NCI-H2107 (cell line): ENCODE measurements at places on chromosomes 5 and 9.

DNA sequence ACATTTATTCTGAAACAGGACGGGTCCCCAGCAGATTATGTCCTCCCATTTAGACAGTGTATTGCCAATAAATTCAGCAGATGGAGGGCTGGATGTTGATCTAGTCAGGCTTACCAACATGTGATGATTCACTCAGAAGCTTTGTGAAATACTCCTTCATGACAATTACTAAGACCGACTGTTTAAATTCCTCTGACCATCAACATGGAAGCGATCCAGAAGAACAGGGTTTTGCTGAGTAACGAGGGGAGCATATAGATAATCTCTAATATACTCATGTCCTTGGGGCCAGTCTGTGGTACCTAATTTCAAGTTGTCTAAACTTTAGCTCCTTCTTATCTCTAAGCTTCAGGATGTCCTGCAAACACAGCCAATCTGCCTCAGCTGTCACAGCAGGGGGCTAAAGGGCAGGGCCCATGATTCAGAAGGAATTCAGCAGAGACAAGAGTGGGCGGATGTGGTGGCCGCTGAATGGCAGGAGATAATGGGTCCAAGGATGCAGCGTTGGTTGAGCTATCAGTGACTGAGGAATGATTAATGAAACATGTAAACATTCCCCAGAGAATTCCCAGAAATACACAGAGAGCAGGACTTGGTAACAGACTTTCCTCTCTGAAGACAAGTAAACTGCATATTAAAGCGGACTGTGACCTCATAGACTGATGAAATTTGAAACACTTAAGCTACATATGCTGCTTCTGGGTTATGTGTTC, 109.4 kb downstream of the ANKRD55 start:
- DNase-seq: no peak

DNA sequence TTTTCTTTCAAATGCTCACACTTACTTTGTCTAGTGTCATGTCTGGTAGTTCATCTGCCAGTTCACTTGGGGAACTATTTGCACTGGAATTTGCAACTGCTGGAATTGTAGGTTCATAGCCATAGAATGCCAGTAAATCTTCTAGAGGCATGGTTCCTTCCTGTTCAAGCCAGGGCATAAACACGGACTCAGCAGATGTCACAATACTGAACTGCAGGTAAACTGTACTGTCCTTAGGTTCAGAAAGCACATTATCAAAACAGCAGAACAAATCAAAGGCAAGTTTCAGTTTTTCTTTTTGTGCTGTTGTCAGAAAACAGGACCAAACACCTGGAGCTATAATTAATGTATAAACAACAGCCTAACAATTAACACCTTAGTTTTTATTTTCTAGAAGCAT, 13.1 kb downstream of the MIER3 start:
- no peak for DNase-seq

- DNase-seq: no peak
Observed at GRCh38 chr5:94423411-94423810, 195.0 kb downstream of the KIAA0825 start.

- DNase-seq: no peak
Observed at GRCh38 chr5:163366757-163367156, 70.6 kb upstream of the CCNG1 start.

DNA sequence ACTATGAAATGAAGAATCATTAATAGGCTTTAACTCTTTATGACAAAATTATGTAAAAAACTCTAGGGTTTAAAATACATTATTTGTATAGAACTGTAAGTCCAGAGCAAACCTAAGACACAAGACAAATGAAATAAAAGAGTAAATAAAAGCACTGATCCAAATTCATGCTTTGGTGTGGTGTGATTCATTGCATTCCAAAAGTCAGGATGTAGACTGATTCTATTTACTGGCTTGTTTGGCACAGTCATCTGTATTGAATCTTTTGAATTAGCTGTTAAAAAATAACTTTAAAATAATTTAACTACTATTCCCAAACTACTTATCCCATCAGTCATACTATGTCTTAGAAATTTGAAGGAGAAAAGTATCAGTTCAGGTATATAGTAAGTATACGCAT, 31.1 kb downstream of the IL4 start:
- DNase-seq: no peak

GRCh38 chr5:17737092-17737491, 102.8 kb downstream of the TAF11L14 start:
- DNase-seq: no peak

GRCh38 chr5:134957920-134958608, 9.6 kb upstream of the CATSPER3 start:
- no peak for DNase-seq

DNA sequence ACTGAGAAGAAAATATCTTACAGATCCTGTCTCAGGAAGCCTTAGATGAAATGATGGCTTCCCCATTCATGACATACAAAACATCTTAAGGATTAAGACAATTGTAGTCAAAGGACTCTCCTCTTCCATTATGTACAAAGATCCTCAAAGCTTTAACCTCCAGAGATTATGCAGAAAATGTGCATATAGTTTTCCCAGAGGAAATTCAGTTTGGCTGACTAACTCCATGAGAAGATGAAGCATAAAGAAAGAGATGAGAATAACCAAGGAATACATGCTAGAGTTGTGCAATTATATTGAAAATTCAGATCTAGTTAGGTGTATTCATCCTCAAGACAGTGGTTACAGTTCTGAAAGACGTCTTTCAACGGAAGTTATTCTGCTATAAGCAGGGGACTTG, 18.6 kb upstream of the NDUFS4 start:
- DNase-seq: no peak

DNA sequence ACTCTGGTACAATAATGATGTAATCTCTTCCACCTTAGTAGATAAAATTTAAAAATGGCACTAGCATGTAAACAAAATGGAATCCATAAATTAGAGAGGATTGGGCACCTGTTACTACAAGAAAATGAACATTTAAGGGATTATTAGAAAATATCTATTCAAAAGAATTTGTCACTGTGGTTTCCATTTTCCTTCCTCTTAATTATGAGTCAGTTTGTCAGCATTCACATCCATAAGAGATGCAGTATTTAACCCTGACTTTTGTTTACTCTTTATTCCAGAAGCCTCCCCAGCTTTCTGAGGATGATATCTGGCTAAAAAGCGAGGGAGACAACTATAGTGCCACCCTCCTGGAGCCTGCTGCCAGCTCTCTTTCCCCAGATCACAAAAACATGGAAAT, 72.1 kb downstream of the C9orf152 start:
- DNase-seq: no peak

DNA sequence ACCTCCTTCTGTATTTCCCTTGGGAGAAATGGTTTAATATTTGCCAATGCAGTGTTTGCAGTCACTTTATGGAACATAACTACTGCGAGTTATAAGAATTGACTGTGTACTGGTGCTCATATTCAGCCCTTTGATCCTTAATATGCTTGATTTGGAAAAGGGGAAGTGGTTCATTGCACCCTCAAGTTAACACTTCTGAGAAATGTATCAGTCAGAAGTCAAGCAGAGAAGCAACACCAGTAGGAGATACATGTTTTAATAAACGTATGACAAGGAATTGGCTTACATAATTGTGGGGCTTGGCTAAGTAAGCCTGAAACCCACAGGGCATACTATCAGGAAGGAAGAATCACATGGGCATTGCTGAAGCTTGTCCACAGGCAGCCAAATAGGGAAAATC, 131.0 kb upstream of the SPRY4 start:
- no peak for DNase-seq

DNA sequence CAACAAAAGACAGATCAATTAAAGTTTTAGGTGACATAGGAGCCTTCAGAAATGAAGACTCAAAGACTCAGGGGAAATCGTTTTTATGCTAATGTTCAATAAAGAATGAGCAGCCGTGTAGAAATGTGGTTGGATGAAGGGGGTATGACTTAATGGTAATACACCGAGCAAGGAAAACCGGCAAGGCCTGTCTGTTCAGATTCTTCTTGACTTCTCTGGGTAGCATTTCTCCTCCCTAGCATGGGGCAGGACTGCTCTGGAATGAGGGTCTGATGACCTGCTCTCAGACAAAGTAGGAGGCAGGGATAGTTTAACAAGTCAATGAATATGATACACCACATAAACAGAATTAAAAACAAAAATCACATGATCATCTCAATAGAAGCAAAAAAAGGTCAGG, 487.4 kb downstream of the ZNF608 start:
- DNase-seq: no peak

- no peak for DNase-seq
Observed at GRCh38 chr5:142308358-142308757, 16.5 kb downstream of the SPRY4 start.

DNA sequence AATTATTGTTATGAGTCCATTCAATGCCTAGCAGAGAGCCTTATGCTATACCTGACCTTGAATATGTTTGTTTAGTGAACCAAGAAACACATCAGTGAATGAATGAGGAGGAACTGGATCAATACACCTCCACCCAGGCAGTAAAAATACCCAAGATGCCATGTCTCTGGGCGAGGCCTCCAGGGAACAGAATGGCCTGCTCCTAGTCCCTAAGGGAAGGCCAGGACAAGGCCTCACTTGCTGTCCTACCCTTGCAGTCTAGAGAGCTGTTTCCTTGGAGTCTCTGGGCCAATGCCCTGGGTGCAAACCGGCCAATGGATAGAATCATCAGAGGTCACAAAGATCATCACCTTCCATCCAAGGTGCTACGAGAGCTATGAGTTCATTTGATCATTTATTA, 26.1 kb downstream of the TNIP1 start:
- DNase-seq: no peak

DNA sequence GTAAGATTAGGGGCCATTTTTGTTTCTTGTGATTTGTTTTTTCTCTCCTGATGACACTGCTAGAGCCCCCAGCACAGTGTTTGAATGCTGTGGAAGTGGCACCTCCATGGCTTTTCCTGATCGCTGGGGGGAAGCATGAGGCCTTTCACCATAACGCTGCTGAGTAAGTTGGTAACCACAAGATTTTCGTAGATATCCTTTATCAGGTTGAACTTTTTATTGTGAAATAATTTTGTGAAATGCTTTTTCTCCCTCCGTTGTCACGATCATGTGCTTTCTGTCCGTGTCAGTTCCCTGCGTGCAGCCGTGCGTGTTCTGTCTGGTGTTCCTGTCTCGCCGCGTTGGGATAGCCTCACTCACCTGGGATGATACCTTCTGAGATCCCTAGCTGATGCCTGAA, 59.4 kb downstream of the EHMT1 start:
- DNase-seq: no peak

GRCh38 chr9:27581826-27582225, 8.5 kb upstream of the C9orf72 start:
- no peak for DNase-seq

DNA sequence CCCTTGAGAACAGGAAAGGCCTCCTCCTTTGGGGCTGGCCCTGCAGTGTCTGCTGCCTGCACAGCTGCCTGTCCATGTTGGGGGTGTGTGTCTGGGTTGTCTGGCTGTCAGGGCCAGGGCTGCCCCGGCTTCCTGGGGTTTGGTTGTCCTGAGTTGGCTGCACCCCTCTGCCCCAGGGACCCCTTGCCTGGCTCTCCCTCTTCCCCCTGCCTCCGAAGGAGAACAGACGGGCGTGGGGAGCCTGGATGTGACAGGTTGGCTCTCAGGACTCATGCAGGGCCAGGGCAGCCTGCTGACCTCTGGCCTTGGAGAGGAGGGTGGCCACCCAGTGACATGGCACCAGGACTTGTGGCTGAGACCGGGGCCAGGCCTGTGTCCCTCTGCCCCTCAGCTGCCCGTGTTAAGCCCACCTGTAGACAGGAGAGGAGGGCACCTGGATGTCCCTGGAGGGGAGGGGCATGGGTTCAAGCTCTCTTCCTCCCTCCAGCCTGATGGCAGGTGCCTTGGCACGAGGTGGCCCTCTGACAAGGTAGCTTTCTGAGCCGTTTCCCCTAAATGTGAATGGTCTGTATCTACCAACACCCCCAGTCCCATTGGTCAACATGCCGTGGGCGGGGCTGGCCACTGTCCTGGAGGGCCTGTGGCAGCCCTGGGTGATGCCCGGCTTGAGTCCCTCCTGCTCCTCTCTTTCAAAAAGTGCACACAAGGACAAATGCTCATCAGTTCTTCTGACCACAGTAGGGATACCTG, 34.9 kb downstream of the WNK2 start:
- DNase-seq: no peak

DNA sequence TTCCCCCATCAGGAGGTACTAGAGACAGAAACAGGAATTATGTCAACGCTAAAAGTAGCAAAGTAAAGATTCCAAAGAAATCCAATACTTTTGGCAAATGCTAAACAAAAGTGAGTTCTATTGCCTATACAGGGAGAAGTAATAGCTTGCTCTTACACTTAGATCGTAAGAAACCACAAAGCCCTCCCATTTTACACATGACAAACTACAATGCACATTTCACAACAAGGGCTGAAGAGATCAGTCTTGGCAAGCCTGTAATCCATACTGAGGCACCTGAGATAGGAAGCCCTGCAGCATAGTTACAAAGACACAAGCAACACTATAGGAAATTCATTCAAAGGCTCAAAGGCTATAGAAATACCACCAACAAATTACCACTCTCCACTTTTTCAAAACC, 7.7 kb downstream of the HNRNPK start:
- DNase-seq: no peak

DNA sequence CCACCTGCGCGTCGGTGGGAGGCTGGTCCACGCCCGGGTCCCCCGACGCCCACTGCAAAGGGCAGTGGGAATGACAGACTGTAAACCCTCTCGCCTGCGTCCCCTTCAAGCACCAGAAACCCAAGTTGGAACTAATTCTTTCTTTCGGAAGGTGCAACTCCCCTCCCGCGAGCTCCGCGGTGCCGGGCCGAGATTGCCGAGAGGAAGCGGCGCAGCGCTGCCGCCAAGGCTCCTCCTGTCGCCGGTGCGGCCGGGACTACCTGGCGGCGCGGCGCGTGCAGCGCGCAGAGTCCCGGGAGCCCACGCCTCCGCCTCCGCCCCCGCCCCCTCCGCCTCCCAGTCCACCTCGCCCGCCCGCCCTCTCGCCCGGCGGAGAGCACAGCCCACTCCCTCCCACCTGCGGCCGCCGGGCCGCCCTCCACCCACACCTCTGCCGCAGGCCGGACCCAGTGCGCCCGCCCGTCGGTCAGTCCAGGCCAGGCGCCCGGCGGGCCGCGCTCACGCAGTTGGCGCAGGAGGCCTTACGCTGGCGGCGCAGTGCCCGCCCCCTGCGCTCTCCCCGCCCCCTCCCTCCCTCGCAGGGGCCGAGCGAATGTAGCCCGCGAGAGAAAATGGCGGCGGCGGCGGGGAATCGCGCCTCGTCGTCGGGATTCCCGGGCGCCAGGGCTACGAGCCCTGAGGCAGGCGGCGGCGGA, at the start of gene MAP3K1:
Gene MAP3K1 (plus strand): TSS at position 587 of the 695 bp plus-strand sequence. CDS start 25 bp downstream, at position 612.
- DNase-seq: peak; percentile 29

- DNase-seq: no peak
Observed at GRCh38 chr5:94983861-94984535, 300.9 kb downstream of the MCTP1 start.

DNA sequence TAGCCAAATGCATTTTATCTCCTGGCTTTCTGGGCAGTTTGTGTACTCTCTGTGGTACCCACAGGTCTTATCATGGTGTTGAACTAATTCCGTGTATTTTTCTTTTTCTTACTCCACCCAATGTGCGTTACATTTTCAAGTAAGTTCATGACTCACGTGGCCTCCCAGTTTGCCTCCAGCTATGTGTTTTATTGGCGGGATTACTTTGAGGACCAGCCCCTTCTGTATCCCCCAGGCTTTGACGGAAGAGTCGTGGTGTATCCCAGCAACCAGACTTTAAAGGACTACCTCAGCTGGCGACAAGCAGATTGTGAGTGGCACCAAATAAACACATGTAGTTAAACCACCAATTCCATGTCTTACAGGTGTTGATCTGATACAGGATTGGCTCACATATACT, 3.2 kb downstream of the THG1L start:
- no peak for DNase-seq

- no peak for DNase-seq
Observed at GRCh38 chr5:167852515-167852914, 438.9 kb upstream of the WWC1 start.

- no peak for DNase-seq
Observed at GRCh38 chr5:169688106-169688505, 51.0 kb downstream of the DOCK2 start.
